Fibroblast of the conjunctiva (primary cell): ENCODE measurements at places on chromosomes 13 and 19.

- DNase-seq, result no peak
These were observed 291.6 kb upstream of the ARGLU1 start for GRCh38 chr13:106859533-106859904.

GRCh38 chr19:18073197-18073596 is 13.5 kb downstream of the IL12RB1 start:
- DNase-seq, result no peak

- DNase-seq, result no peak
These were observed 85.2 kb downstream of the NDFIP2 start for GRCh38 chr13:79566118-79566517.

DNA sequence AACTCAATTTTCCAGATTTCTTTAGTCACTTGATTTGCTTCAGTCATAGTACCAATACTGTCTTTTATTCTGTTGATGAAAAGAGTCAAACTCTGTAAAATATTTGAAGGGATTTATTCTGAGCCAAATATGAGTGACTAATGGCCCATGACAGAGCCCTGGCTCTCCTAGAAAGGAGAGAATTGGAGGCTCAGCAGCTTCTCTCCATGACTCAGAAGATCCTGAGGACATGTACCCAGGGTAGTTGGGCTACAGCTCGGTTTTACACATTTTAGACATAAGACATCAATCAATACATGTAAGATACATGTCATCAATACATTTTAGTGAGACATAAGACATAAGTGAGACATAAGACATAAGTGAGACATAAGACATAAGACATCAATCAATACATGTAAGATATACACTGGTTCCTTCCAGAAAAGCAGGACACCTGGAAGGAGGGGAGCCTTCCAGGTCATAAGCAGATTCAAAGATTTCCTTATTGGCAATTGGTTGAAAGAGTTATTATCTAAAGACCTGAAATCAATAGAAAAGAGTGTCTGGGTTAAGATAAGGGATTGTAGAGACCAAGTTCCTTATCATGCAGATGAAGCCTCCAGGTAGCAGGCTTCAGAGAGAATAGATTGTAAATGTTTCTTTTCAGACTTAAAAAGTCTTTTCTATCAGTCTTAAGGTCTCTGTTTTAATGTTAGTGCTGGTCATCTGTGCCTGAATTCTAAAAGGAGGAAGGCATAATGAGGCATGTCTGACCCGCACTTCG is 179.8 kb upstream of the RFC3 start:
- no peak for DNase-seq
